ENCODE measurements at places on chromosomes 7 and 10.

- no peak for DNase-seq
Measured at GRCh38 chr7:113831556-113831955, 87.3 kb downstream of the PPP1R3A start.

DNA sequence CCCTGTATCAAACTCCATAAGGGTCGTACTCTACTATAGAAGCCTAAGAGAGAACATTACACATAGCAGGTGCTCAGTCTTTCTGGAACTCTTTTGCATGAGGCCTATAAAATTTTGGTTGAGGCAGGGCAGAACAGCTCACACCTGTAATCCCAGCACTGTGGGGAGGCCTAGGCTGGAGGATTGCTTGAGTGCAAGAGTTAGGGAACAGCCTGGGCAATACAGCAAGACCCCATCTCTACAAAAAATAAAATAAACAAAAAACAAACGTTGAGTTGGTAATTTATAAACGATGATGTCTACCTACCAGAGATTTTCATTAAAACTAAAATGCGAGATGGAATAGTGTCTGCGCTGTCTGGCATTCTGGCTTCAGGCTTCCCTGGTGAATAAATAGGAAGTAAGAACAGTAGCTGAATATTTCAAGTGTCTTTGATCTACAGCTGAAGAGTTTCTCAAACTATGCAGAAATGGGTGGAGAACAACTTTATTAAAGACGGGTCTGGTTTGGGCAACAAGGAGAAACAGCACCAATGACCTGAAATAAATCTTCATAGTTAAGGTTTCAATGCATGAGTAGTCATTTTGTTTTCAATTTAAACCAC is 774 bp downstream of the PON2 start:
- peak; percentile 6 for DNase-seq

DNA sequence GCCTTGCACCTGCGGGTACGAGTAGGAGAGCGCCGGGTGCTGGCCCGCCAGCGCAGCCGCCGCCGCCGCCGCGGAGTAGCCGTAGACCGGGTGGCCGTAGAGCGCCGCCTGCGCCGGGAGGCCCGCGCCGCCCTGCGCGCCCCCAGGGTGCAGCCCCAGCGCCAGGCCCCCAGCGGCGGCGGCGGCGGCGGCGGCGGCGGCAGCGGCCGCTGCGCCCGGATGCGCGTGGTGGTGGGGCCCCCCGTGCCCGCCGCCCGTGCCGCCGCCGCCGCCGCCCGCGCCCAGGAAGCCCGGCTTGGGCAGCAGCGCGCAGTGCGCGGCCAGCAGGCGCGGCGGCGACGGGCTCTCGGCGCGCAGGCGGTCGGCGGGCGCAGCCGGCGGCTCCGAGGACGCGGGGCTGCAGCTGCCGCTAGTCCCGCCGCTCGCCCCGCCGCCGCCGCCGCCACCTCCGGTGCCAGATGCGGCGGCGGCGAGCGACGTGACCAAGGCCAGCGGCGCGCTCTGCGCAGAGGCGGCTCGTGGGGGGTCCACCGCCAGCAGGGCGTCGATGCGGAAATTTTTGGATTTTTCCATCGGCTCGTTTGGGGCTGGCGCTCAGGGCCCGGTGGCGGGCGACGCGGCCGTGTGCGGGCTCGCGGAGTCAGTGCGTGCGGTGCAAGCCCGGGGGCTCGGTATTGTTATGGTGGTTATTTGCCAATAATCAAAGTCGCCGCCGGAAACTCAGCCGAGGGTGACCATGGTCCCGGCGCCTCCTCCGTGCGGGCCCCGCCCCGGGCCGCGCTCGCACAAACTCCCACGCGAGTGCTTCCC is 480 bp downstream of the MNX1 start:
- DNase-seq = no peak

DNA sequence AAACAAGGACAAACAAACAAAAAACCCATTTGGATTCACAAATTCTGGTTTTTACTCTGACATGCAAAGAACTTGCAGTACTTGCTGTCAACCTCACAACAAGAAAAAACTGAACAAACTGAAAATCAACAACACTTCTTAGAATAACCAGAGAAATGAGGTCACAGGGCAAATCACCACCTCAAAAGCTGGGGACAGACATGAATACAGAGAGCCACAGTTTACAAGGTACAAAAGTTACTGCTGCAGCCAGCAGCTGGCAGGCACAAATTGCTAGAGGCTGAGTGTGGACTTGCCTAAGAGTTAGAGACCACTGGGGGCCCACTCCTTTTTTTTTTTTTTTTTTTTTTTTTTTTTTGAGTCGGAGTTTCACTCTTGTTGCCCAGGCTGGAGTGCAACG is 15.0 kb upstream of the RNF32 start:
- no peak for DNase-seq

- no peak for DNase-seq
Measured at GRCh38 chr10:76922666-76923065, 714.9 kb downstream of the KCNMA1 start.

- no peak for DNase-seq
Measured at GRCh38 chr7:4712281-4713182, 30.4 kb downstream of the FOXK1 start.

- no peak for DNase-seq
Measured at GRCh38 chr10:130489891-130490290, 353.7 kb downstream of the GLRX3 start.

DNA sequence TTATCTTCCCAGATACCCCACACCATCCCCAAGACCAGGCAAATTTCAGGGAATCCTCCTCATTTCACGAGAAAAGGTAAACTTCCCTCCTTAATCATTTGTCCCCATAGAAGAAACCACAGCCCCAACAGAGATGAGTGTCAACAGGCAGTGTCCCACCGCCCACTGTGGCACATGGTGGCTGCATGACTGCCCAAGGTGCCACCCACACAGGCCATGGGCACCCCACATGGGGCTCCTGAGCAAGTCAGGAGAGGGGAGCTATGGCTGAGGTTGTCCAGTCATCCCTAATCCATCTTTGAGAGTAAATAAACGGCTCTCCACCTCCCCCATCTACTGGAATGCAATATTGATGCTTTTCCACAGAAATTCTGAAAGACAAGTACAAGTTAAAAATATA is 44.1 kb downstream of the ANTXRL start:
- no peak for DNase-seq

DNA sequence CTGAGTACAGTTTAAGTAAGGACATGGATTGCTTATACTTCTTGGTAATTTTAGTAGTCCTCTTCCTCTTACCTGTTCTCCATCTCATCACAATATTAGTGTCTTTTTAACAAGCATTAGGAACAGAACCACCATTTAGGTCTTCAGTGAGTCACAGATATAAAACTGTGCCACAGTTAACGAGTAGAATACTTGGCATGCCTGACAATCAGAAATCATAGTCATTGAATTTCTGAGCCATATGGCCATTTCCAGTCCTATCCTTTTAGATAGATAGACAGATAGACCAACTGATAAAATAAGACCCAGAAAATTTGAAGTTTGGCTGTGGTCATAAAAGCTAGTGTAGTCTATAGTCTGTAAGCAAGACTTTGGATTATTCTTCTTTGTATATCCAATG is 71.1 kb downstream of the GBF1 start:
- no peak for DNase-seq

DNA sequence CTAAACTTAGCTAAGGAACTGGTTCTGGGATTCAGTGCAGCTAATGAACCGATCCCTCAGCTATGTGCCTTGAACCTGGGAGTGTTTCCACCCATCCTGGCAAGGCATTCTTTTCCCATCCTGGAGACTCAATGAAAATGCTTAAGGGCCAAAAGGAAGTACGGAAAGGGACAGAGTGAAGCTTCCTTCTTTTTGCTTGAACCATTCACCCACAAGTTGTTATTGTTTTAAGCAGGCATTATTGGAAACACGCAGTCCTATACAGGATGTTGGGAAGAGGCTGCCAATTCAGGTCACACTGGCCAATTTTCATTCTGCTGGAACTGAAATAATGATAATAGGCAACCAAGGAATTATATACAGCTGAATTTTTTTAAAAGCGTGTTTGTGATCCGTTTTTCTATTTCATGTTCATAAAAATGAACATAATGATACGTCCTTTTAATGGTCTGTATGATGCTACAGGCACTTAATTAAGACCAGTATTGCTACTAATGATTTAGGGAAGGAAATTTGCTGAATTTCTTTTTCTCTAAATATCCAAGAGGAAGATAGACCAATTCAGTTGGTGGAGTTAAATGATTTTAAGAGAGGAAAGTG is 57.8 kb upstream of the FZD1 start:
- no peak for DNase-seq

DNA sequence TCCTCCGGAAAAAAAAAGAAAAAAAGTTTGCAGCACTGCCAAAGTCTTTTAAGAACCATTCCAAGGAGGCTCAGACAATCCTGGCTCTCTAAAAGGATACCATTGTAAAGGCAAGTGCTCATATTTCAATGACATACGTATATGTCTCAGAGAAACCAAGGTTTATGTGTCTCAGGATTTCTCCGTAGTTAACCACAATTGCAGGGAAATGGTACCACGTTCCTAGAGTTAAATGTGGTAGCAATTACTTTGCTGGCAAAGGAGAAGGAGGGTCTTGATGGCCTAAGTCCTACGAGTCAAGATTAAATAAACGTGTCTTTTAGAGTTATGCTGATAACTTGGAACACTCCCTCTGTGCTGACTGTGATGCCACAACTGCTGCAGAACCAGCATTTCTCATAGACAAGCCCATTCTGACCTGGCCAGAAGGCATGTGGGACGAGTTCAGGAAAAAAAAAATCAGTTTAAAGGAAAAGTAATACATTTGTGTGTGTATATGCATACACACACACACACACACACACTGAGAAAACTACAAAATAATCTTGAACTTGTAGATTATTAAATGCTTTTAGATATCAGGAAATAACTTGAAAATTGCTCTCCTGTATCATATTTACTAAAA is 245.9 kb downstream of the FGFR2 start:
- no peak for DNase-seq

DNA sequence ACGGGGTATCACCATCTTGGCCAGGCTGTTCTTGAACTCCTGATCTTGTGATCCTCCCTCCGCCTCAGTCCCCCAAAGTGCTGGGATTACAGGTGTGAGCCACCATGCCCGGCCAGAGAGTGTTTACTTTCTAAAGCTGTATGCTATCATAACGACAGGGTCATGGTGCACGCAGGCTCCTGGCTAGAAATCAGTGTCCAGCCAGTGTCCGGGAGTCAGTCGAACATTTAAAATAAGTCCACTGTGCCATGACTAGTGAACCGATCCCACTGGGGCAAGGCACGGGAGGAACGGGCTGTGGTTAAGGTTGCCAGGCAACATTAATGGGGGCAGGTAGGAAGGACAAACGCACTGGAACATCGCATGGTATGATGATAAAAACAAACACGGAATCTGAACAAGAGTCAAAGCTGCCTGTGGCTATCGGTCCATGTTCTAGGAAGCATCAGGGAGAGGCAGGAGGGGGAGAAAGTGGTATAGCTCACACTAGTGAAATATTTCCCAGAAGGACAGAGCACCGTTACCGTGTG is 89.0 kb upstream of the SEPHS1 start:
- DNase-seq = no peak

DNA sequence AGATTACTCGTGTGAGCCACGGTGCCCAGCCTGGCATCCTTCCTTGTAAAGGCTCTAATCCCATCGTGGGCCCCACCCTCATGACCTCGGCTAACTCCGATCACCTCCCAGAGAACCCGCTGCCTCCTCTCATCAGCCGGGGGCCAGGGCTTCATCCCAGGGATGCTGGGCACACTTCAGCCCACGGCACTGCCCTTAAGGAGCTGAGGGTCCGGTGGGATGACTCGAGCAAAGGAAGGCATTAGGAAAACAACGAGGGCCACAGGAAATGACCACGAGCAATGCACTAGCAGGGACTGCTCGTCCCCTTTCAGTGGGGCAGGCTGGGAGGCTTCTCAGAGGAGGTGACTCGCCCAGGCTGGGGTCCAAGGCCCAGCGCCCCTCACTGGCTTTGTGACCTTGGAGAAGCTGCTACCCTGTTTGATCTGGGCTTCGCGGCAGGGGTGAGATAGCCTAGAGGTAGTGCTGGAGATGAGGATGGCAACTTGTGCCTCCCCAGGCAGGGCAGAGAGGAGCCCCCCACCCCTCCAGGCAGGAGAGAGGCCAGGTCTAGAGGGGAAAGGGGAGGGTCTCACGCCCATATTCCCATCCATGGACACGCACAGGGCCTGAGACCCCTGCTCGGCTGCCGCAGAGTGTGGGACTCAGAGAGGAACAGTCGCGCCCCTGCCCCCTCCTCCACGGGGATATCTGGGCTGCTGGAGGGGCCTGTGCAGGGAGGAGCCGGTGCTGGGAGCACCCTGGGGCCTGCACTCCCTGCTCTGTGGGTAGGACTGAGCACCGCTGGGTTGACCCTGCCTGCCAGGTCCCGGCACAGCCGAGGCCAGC is 26.8 kb downstream of the ELFN1 start:
- no peak for DNase-seq

- no peak for DNase-seq
Measured at GRCh38 chr10:118590334-118590733, 5.1 kb downstream of the PRLHR start.

- no peak for DNase-seq
Measured at GRCh38 chr10:42939237-42939636, 137.6 kb upstream of the RET start.

Data from dermis microvascular lymphatic vessel endothelial cell (primary cell).